ENCODE measurements at places on chromosomes 12 and 14. TPM values are rescaled to one million over a fixed set of nuclear protein-coding genes. Genes with fewer than 3 reads are reported as not detected.

OTUB2 gene
- total RNA-seq, result 5.6 TPM

RPGRIP1 gene
- 0.94 TPM for total RNA-seq

CD163L1 gene
- 3.4 TPM for total RNA-seq

C14orf180 gene
- total RNA-seq, result not detected

TPPP2 gene
- total RNA-seq, result not detected

CABP1 gene
- total RNA-seq, result 6.3 TPM

NEUROD4 gene
- 4.4 TPM for total RNA-seq

SERPINA1 gene
- 1.9 TPM for total RNA-seq

DENND5B gene
- total RNA-seq, result 85.1 TPM

RASSF8 gene
- 21.6 TPM for total RNA-seq

LRRK2 gene
- 11.6 TPM for total RNA-seq

TSPAN19 gene
- total RNA-seq, result 1.3 TPM

CYP46A1 gene
- total RNA-seq, result 5.3 TPM

GPD1 gene
- 23.8 TPM for total RNA-seq

MFAP5 gene
- not detected for total RNA-seq

CEBPE gene
- not detected for total RNA-seq

NID2 gene
- 6.9 TPM for total RNA-seq

PTCSC3 gene
- not detected for total RNA-seq

AICDA gene
- total RNA-seq, result not detected

BHLHE41 gene
- 1.3 TPM for total RNA-seq

DPPA3 gene
- total RNA-seq, result not detected

CBLN3 gene
- total RNA-seq, result not detected

PRB2 gene
- total RNA-seq, result not detected

GZMB gene
- total RNA-seq, result not detected

SIX6 gene
- total RNA-seq, result not detected

NTF3 gene
- 8.5 TPM for total RNA-seq

KRT82 gene
- total RNA-seq, result not detected

DLK1 gene
- not detected for total RNA-seq
